Germinal center (tissue), 1 donor: ENCODE measurements at places on chromosomes 16 and 17.

GRCh38 chr16:87127061-87127765, 190.0 kb downstream of the C16orf95 start:
- DNase-seq, result no peak

DNA sequence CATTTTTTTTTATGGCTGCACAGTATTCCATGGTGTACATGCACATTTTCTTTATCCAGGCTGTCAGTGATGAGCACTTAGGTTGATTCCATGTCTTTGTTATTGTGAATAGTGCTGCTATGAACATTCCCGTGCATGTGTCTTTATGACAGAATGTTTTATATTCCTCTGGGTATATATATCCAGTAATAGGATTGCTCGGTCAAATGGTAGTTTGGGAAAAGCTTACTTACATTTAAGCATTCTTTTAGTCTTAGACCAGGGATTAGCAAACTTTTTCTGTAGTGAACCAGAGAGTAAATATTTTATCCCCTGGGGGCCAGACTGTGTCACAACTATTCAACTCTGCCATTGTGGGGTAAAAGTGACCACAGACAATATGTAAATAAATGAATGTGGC, 40.2 kb downstream of the MED13 start:
- DNase-seq, result no peak

- no peak for DNase-seq
Measured at GRCh38 chr17:73069841-73070240, 22.6 kb downstream of the SLC39A11 start.

- DNase-seq, result no peak
Measured at GRCh38 chr17:64240261-64240740, 22.8 kb downstream of the TEX2 start.

GRCh38 chr17:38704606-38705522, at the start of gene MLLT6:
Gene MLLT6, plus strand, starts transcription at chr17:38705273. Its CDS starts 360 bp downstream, at chr17:38705633.
- peak; percentile 86 for DNase-seq

- peak; percentile 25 for DNase-seq
Measured at GRCh38 chr16:49000594-49000993, 281.0 kb downstream of the CBLN1 start.

- DNase-seq, result no peak
Measured at GRCh38 chr16:25419153-25419552, 161.5 kb upstream of the ZKSCAN2 start.

GRCh38 chr17:13862346-13862745, 207.0 kb upstream of the COX10 start:
- peak; percentile 4 for DNase-seq

GRCh38 chr17:35368081-35368830, 5.2 kb downstream of the SLFN11 start:
- peak; percentile 86 for DNase-seq

GRCh38 chr17:42363767-42364585, 24.3 kb downstream of the STAT3 start:
- DNase-seq, result no peak

GRCh38 chr17:31536451-31536850, 145.0 kb downstream of the RAB11FIP4 start:
- DNase-seq, result no peak

- DNase-seq, result no peak
Measured at GRCh38 chr17:44807093-44807816, 22.8 kb downstream of the GJC1 start.

- DNase-seq, result no peak
Measured at GRCh38 chr17:40551879-40552768, 13.1 kb downstream of the CCR7 start.

DNA sequence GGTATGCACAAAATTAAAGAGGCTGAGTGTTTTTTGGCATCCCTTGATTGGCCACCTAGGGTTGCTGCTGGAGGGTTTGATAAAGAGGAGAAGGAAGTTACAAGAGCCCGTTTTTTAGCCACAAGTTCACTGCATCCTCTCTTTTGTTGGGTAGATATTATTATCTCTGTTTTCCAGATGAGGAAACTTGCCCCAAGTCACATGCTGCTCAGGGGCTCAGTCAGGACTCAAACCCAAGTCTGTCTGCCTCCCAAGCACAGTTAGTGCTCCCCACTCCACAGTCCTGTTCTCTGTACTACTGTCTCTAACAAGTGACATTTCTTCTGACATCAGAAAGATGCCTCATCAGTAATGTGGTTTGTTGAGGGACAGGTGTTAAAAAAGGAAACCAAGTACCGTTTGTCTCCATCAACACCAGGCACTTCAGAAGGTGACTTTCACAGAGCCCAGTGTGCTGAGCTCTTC, 1.4 kb downstream of the NT5M start:
- DNase-seq, result no peak

DNA sequence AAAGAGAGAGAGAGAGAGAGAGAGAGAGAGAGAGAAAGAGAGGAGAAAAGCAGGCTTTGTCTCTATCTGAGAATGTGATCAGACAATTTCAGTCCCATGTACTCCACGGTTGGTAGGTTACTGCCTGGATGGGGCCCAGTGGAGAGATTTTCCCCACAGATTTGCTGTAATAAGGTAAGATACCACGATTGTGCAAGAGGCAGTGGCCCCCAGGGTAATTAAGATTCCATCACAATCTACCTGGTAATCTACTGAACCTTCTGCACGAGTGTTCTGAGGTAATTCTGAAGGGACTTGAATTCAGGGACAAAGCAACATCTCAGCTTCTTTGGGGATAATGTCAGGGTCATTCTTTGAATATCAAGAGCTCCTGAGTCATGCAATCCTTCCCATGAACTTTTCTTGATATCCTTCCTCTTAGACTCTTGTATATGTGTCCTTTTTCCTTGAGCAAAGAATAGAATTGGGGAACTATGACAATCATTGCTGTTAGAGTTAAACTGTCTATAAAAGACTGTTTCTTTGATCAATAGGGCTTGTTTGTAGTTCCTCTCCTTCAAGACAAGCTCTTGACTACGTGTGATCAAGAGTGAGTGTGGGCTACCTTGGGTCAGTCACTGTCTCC, 306.6 kb downstream of the MAF start:
- no peak for DNase-seq

GRCh38 chr17:9290226-9290613, 268.9 kb downstream of the NTN1 start:
- no peak for DNase-seq

DNA sequence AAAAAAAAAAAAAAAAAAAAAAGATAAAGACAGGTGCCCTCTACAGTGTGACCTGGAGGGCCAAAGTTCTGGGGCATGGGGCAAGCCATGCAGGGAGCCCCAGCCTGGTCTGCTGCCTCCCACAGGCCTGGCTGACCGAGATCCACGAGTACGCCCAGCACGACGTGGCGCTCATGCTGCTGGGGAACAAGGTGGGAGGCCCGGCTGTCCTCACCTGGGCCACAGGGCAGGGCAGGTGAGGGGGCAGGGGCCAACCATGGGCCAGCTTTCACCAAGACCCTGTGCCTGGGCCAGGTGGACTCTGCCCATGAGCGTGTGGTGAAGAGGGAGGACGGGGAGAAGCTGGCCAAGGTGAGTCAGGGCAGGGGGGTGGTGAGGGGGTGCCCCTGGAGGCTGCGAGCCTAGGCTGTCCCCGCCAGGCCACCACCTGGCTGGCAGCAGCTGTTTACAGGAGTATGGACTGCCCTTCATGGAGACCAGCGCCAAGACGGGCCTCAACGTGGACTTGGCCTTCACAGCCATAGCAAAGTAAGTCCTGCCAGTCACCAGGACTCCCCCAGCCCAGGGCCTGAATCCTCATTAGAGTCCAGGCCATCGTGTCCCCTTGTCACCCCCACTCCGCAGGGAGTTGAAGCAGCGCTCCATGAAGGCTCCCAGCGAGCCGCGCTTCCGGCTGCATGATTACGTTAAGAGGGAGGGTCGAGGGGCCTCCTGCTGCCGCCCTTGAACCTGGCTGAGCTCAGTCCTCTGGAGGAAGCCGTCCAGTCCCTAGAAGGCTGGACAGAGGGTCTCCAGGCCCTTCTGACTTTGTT, 2.7 kb upstream of the TRAF7 start:
- no peak for DNase-seq

GRCh38 chr17:50766222-50767023, 895 bp downstream of the ANKRD40CL start:
- no peak for DNase-seq

GRCh38 chr16:75710344-75710743, 9.1 kb upstream of the DUXB start:
- no peak for DNase-seq

- DNase-seq, result no peak
Measured at GRCh38 chr17:69192754-69193153, 35.9 kb downstream of the ABCA10 start.

DNA sequence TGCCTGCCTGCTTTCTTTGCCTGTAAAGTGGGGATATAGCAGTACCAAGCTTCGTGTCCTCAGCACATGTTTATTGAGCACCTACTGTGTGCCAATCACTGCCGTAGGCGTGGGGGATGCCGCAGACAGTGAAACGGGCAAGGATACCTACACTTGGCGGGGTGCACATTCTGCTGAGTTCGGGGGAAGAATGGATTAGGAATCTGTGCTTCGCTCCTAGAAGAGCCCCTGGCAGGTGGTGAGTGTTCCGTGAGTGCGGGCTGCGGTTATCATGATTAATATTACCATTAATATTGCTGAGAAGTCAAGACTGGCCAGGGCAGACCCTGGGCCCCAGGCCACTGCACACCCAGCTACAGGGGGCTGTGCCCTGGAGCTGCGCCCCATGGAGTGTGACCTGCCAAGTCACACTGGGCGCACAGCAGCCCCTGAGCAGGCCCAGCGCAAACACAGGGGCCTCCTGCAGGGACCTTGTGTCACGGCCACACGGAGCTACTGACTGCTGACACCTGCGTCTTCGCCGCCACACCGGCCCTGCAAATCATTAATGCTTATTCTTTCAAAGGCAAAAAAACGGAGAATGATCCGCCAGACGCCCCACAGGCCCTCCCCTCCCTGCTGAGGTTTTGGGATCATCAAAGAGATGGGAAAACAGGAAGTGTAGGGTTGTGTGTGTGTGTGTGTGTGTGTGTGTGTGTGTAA, 213.4 kb upstream of the GSE1 start:
- no peak for DNase-seq

GRCh38 chr16:66668777-66669444, 27.6 kb downstream of the CMTM4 start:
- no peak for DNase-seq

GRCh38 chr16:19822533-19822932, 62.1 kb downstream of the GPRC5B start:
- DNase-seq, result no peak

DNA sequence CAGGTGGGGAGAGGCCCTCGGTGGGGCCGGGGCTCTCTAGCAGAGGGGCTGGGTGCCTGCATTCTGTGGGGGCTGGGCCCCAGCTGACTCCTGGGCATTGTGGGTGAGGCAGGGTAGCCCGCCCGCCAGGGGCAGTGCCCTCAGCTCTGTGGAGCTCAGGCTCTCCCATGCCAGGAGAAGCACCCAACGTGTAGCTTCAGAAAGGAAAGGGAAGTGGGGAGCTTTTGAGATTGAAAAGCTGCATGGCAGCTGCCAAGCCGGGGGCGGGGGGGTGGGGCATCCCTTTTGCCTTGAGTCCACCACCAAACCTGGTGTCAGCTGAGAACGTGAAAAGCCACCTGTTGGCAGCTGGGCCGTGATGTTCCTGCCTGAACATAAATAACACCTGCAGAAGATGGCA, 192.1 kb upstream of the CIBAR2 start:
- peak; percentile 32 for DNase-seq

DNA sequence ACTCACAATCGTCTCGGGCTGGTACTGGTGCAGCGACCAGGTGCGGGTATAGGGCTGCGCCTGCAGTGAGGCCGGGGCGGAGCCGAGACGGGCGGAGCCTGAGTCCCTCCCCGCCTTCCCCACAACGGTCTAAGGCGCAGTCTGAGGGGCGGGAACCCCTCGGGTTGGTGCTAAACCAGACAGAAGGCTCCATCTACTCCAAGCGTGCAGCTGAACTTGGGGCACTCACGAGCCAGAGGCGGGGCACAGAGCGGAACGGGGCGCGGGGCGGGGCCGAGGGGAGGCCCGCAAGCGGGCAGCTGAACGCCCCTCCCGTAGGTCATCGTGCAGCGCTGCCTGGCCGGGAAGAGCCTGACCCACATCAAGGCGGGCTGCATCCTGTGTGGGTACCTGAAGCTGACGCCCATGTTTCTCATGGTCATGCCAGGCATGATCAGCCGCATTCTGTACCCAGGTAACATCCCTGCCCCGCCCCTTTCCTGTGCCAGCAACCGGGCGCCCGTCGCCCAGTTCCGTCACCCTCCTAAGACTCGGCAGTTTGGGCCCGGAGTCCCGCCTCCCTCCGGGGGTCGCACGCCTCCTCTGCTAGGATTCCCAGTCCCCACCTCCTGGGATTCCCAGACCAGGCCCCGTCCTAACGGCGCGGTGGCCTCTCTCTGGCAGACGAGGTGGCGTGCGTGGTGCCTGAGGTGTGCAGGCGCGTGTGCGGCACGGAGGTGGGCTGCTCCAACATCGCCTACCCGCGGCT, 5.0 kb downstream of the SLC5A2 start:
- peak; percentile 83 for DNase-seq

DNA sequence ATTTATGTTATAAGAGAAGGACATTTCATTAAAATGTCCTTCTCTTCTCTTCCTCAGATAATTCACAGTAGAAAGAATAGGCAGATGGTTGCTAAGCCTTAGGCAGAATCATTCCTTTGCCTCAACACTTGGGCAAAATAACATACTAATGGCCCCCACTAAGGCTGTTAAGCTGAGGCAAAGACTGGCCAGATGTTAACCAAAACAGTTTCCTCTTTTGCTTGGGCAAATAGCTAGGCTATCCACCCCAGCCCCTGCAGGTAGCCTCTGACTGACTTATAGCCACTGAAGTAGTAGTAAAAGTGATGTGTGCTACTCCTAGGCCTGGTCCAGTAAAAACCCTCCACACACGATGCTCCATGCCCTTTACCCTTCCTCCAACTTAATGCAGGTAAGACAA, 55.2 kb downstream of the SPAG9 start:
- no peak for DNase-seq

DNA sequence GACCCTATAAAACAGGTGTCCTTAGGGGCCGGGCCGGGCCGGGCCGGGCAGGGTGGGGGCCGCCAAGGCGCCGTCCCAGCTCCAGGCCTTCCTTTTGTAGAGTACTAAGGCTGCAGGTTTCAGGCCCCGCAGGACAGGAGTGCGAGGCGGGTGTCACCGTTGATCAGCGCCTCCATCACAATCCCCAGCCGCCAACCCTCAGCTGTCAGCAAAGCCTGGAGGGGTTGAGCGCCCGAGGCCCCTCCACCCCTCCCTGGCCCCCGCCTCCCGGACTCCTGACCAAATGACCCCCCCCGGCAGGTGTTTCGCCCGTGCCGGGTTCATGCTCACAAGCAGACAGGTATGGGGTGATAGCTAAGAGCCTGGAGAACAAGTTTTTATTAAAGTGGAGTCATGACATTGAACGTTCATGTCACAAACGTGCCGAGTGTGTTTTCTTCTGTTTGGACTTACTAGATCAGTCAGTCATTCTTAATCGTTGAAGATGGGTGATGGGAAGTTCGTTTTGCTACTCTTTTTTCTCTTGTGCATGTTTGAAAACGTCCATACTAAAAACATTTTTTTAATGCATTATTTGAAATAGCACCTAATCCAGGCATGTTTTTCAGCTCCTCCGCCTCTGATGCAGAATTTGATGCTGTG, 534 bp downstream of the ARL2BP start:
- DNase-seq, result peak; percentile 41

GRCh38 chr17:5892921-5893675, 177.1 kb upstream of the WSCD1 start:
- DNase-seq, result no peak
